ENCODE measurements at places on chromosomes 2 and 18.
A peak's percentile ranks its signal among the peaks of the same experiment; 100 is the strongest.

GRCh38 chr18:72075040-72075439 lies 469.1 kb downstream of the CBLN2 start:
- DNase-seq, result no peak

GRCh38 chr2:105235388-105236059 lies 6.0 kb upstream of the GPR45 start:
- peak; percentile 82 for DNase-seq

- DNase-seq, result no peak
Observed at GRCh38 chr2:216661639-216662375, 28.6 kb downstream of the IGFBP2 start.

DNA sequence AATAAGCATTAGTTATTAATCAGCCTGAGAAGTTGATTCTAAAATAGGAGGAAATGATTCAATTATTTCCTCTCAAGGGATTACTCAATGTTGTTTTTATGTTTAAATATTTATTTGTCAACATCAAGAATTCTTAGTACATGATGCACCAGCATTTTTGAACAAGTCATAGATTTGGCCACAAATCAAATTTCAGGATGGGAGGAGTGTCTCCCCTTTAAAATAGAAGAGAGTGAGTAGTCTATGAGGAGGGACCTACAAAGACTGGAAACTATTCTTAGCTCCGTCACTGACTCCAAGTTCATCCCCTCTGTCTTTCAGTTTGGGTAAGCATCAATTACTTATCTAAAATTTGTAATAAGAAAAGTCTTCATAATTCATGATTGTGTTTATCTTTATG lies 18.6 kb upstream of the IL18R1 start:
- DNase-seq, result no peak

GRCh38 chr2:143815082-143815481 lies 685.9 kb downstream of the ARHGAP15 start:
- no peak for DNase-seq

- peak; percentile 61 for DNase-seq
Observed at GRCh38 chr18:54444319-54444914, 86.7 kb downstream of the C18orf54 start.

- no peak for DNase-seq
Observed at GRCh38 chr2:232674491-232674890, 22.6 kb upstream of the GIGYF2 start.

- no peak for DNase-seq
Observed at GRCh38 chr2:8577573-8577972, 104.3 kb upstream of the ID2 start.

GRCh38 chr2:202215179-202215578 lies 23.2 kb downstream of the SUMO1 start:
- DNase-seq, result no peak

- DNase-seq, result no peak
Observed at GRCh38 chr2:75709297-75709696, 1.4 kb downstream of the GCFC2 start.

GRCh38 chr2:231512222-231512621 lies 18.0 kb downstream of the NMUR1 start:
- DNase-seq, result no peak
